Activated CD4-positive, alpha-beta T cell treated with anti-CD3 and anti-CD28 coated beads, Interleukin-2, amount 50 U/mL, for 16 hours (primary cell): ENCODE measurements at places on chromosomes 5 and 9.

DNA sequence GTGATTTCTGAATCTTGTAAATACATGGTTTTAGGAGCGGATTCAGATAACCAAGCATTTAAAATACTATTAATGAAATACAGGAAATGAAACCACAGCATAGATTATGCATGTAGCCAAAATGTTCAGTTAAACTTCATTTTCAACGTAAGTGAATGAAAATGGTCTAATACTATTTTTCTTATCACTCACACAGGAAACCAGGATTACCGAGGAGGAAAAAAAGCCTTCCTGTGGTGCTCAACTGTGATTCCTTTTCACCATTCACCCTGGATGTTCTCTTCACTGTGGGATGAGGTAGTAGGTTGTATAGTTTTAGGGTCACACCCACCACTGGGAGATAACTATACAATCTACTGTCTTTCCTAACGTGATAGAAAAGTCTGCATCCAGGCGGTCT is 83.4 kb upstream of the ZNF169 start:
- no peak for DNase-seq

DNA sequence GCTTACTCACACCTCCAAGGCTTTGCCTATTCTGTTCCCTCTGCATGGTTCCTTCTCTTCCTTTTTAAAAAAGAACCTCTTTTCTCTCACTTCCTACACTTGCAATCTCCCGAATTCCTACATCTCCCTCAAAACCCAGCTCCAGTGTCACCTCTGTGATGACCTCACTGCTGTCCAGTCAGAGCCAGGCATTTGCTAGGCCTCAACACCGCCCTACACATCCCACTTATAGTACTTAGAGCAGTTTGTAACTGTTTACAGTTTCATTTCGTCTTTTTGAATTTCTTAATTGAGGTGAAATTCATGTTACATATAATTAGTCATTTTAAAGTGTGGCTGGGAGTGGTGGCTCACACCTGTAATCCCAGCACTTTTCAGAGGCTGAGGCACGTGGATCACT is 30.8 kb downstream of the CD14 start:
- DNase-seq, result no peak

- DNase-seq, result no peak
Measured at GRCh38 chr9:89980600-89980999, 375.8 kb downstream of the GADD45G start.

GRCh38 chr5:43231977-43232376 is 40.0 kb downstream of the NIM1K start:
- peak; percentile 8 for DNase-seq

DNA sequence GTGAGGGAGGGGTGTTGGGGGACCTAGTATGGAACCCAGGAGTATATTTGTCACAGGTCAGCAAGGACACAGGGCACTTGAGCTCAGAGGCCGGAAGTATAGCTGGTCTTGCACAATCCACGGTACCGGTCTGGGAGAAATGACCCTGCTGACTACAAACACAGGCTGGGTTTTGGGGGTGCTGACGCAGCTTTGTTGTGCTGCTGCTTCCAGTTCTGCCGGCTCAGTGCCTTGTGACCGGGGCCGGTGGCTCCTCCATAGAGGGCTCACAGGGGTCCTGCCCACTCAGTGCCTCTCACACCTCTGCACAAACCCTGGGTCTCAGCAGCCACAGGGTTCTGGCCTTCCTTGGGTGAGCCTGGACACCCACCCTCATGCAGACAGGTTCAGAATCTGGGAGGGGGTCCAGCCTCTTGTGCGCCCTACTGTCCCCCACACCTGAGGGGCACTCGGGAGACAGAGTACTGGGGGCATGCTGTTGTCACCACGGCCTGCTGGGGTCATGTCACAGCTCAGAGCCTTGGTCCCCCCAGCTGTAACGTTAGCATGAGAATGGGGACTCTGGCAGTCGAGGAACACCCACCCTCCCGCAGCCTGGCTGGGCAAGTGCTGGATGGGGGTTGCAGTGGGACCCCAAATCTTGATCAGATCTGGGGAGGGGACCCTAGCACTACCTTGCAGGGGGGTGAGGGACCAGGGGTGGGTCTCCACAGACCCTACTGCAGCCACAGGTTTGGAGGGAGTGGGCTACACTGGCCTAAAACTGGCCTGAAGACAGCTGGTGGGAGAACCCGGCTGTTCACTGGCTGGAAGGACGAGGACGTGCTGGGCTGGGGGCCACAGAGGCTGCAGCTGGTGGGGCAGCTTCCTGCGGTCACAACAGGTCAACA is 17.7 kb downstream of the NINJ1 start:
- DNase-seq, result no peak

- DNase-seq, result no peak
Measured at GRCh38 chr5:65094279-65094678, 325.5 kb downstream of the CWC27 start.

- DNase-seq, result no peak
Measured at GRCh38 chr5:58543723-58544122, 39.2 kb upstream of the RAB3C start.

- no peak for DNase-seq
Measured at GRCh38 chr5:62732677-62733121, 154.1 kb downstream of the LRRC70 start.

- no peak for DNase-seq
Measured at GRCh38 chr5:53112909-53113308, 3.4 kb upstream of the MOCS2 start.

- no peak for DNase-seq
Measured at GRCh38 chr5:10289353-10289752, 18.3 kb downstream of the CMBL start.

DNA sequence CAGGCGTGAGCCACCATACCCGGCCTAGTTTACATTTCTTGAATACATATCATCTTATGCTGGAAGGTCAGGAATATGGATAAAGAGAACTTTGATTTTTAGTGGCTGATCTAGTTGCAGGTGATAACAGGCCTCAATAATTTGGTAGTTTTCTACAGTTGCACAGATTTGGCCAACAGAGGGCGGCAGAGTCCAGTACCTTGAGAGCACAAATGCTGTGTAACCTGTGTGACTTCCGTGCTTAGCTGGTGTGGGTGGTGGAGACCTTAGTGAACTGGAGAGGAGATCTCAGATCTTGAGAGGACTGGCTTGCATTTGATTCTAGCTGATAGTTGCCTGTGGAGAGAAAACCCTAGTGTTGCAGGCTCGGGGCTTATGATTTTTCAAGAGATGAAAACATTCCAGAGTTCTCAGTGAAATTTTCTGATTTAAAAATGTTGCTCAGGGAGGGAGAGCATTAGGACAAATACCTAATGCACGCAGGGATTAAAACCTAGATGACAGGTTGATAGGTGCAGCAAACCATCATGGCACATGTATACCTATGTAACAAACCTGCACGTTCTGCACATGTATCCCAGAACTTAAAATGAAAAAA is 17.4 kb upstream of the GPR151 start:
- DNase-seq, result peak; percentile 82

GRCh38 chr9:76733096-76733495 is 31.1 kb upstream of the PCA3 start:
- no peak for DNase-seq

DNA sequence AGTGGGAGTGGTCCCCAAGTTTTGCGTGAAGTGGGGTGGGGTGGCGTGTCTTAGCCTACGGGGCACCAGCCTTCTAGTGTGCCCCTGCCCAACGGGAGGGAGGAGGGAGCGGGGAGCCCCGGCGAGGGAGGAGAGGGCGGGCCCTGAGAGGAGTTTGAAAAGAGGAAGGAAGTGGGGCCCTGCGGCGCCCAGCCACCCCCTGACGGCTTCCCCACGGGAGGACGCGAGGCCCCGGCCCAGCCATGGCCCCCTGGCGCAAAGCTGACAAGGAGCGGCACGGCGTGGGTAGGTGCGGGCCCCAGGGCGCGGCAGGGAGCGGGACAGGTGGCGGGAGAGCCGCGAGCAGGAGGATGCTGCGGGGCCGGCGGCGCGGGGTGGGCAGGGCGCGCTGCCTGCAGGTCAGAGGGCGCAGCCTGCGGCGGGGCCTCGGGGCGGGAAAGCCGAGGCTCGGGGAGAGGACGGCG is at the start of gene DOCK2:
Gene DOCK2, plus strand, starts transcription at position 191 of the 464 bp plus-strand sequence. Its CDS starts 52 bp downstream, at position 243.
- DNase-seq, result peak; percentile 80

GRCh38 chr5:67222243-67223025 is 25.8 kb upstream of the CD180 start:
- DNase-seq, result no peak

GRCh38 chr5:72822944-72823343 is 6.5 kb downstream of the TNPO1 start:
- no peak for DNase-seq

DNA sequence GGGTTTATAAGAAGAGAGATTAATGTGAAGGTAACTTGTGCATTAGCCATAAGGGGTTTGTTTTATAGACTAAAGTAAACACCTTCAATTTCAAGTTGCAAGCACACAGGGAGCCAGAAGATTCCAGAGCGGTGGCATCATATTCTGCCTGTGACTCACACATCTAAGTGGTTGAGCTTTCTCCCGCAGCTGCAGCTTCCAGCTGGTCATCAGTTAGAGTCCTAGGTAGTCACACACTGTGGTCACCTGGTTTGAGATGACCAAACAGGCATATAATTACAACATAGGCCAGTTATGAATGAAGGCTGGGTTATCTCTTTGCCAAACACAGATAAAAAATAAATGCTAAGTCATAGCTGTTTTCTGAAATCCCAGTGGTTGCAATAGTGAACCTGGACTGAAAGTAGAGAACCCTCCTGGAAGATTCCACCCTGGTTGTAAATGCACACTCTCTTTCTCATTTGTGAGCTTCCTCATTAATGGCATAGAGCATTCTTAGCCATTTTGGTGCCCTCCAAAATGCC is 171.3 kb downstream of the GDNF start:
- DNase-seq, result no peak

GRCh38 chr5:142982821-142983200 is 212.6 kb downstream of the ARHGAP26 start:
- DNase-seq, result no peak

DNA sequence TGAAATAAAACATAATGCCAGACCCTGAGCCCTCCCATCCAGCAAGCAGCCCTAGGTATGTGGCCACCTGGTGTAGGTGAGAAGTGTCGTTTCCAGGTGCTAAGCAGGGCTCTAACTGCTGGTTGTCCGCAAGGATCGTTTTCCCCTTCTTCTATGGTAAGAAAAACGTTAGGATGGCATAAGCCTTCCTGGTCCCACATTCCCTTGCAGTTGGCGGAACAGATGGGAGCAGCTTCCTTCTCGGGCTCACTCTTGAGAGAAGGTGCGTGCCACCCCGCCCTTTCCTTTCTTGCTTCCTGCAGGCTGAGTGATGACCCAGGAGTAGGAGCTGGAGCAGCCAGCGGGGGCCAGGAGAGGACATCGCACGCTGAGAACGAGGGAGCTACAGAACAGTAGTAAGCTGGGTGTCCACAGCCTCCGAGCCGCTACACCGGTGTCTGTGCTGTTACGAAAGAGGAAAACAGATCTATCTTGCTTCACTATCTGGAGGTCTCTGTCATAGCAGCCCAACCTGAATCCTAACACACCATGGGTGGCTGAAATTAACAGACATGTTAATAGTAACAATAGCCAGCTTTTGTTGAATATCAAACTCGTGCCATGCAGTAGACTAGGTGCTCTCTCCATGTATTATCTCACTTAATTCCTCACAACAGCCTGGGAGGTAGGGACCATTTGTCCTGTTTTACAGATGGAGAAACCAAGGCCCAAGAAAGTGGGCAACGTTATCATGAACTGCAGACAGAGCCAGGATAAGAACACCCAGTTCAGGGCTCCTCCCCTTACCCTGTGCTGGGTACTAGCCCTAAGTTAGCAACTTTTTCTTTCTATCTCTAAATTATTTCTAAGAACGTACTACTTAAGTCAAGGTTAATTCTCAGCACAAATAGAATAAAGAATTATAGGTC is 139.8 kb downstream of the COL23A1 start:
- DNase-seq, result no peak

DNA sequence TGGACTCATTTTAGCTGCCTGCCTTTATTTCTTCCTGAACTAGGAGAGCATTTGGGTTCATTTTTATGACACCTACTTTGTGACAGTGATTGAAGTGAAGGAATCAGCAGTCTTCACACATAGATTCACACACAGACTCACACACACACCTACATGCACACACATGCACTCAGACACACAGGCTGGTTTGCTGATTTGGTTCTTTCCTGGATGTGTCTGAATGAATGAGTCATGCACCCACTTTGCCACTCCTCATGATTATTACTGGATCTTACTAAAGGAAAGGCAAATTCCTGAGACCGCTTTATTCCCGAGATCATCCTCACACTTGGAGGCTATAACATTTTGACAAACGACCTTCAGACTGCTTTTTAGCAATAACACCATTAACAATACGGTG is 529.5 kb downstream of the AGTPBP1 start:
- DNase-seq, result no peak

GRCh38 chr5:170161069-170161468 is 55.4 kb downstream of the FOXI1 start:
- no peak for DNase-seq

GRCh38 chr9:108259917-108260675 is 595.7 kb downstream of the ACTL7B start:
- no peak for DNase-seq

DNA sequence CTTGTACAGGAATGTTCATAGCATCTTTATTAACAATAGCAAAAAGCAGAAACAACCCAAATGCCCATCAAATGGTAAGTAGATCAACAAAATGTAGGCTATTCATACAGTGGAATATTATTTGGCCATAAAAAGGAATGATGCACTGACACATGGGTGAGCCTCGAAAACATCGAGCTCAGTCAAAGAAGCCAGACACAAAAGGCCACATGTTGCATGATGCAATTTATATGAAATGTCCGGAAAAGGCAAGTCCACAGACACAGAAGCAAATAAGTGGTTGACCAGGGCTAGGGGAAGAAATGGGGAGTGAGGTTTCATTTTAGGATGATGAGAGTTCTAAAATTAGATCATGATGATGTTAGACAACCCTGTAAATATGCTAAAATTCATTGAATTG is 16.5 kb upstream of the SLC2A8 start:
- DNase-seq, result no peak

DNA sequence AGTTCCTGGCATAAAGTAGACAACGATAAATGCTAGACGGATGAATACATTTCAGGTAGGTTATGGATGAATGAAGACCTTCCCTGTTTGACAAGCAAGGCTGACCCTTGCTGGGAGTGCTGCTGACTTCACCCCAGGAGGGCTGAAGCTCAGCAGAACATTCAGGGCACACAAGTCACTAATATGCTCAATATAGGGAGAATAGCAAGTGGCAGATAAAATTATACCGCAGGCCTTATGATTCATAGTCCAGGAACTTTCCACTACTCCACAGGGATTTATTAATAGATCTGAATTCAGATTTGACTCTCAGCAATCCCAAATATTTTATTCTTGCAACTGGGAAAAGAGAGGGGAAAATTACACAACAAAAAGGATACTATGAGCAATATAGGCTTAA is 38.2 kb upstream of the GRAMD2B start:
- DNase-seq, result no peak
